B cell (primary cell): ENCODE measurements at places on chromosomes 7 and 10.
A peak's percentile ranks its signal among the peaks of the same experiment; 100 is the strongest.

- no peaks in the 10 kb centered on the region for H3K27me3 ChIP-seq
- peak; percentile 61 for DNase-seq
- H3K27ac ChIP-seq: no peak overlapping the region
- no peak overlapping the region for H3K4me3 ChIP-seq
- H3K4me1 ChIP-seq: peaks cover 4% of the 10 kb centered on the region
Observed at GRCh38 chr10:60114765-60115586, 208.6 kb upstream of the CCDC6 start.

DNA sequence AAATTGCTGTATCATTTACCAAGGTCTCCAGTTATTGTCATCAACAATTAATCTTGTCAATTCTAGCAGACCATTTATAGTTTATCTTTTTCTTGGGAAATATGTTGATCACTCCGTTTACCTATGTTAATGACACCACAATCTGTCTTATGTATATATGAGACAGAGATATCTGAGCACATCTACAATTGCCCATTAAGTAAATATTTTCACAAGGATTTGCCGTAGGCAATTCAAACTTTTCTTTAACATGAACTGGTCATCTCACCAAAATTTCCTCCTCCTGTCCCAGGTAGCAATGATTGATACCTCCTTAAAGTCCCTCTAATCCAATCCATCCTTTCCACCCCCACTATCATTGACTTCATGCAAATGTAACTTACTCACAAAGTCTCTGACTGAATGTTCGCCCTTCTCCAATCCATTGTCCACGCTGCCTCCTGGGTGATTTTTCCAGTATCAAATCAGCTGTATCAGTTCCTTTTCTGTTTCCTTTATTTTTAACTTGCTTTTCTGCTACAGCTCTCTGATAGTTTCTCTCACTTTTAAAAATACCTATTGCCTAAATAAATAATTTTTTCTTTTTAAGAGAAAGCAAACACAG lies 138.3 kb downstream of the GNAT3 start:
- H3K27me3 ChIP-seq: no peaks in the 10 kb centered on the region
- no peaks in the 10 kb centered on the region for H3K4me1 ChIP-seq
- no peak for DNase-seq
- H3K4me3 ChIP-seq: no peak overlapping the region
- no peak overlapping the region for H3K27ac ChIP-seq
- no peaks in the 10 kb centered on the region for H3K36me3 ChIP-seq

GRCh38 chr10:12769323-12770044 lies 232.0 kb downstream of the CCDC3 start:
- no peak for DNase-seq
- H3K36me3 ChIP-seq: peaks cover 5% of the 10 kb centered on the region
- no peak overlapping the region for H3K4me3 ChIP-seq
- H3K4me1 ChIP-seq: no peaks in the 10 kb centered on the region

GRCh38 chr10:101056365-101057151 lies 5.2 kb upstream of the KAZALD1 start:
- H3K4me3 ChIP-seq: no peak overlapping the region
- no peaks in the 10 kb centered on the region for H3K27me3 ChIP-seq
- no peak overlapping the region for H3K27ac ChIP-seq
- H3K4me1 ChIP-seq: peaks cover 16% of the 10 kb centered on the region

- no peaks in the 10 kb centered on the region for H3K27me3 ChIP-seq
- no peak overlapping the region for H3K27ac ChIP-seq
- H3K4me1 ChIP-seq: no peaks in the 10 kb centered on the region
- no peaks in the 10 kb centered on the region for H3K36me3 ChIP-seq
Observed at GRCh38 chr10:133056651-133057178, 31.0 kb upstream of the ADGRA1 start.

GRCh38 chr7:13179775-13180523 lies 492.5 kb downstream of the ARL4A start:
- H3K4me3 ChIP-seq: no peak overlapping the region
- no peaks in the 10 kb centered on the region for H3K27me3 ChIP-seq
- no peak overlapping the region for H3K27ac ChIP-seq
- DNase-seq: no peak
- H3K4me1 ChIP-seq: no peaks in the 10 kb centered on the region

- H3K4me1 ChIP-seq: no peaks in the 10 kb centered on the region
- H3K4me3 ChIP-seq: no peak overlapping the region
- DNase-seq: no peak
- no peaks in the 10 kb centered on the region for H3K36me3 ChIP-seq
Observed at GRCh38 chr7:19470031-19470430, 238.8 kb downstream of the POLR1F start.

DNA sequence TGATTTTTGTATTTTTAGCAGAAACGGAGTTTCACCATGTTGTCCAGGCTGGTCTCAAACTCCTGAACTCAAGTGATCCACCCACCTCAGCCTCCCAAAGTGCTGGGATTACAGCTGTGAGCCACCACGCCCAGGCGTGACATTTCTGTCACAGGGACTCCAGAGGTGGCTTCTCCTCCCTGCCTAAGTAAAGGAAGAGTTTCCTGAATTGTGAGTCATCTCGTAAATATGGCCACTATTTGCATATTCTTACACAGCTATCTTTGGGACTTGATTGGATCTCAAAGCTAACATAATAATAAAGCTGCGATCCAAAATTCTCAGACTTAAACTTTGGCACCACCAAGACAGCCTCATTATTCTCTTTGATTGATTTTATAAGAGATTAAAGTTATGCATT lies 50.1 kb downstream of the ADARB2 start:
- DNase-seq: no peak
- H3K27me3 ChIP-seq: peaks cover 2% of the 10 kb centered on the region
- no peaks in the 10 kb centered on the region for H3K36me3 ChIP-seq
- no peak overlapping the region for H3K27ac ChIP-seq
- H3K4me1 ChIP-seq: no peaks in the 10 kb centered on the region

DNA sequence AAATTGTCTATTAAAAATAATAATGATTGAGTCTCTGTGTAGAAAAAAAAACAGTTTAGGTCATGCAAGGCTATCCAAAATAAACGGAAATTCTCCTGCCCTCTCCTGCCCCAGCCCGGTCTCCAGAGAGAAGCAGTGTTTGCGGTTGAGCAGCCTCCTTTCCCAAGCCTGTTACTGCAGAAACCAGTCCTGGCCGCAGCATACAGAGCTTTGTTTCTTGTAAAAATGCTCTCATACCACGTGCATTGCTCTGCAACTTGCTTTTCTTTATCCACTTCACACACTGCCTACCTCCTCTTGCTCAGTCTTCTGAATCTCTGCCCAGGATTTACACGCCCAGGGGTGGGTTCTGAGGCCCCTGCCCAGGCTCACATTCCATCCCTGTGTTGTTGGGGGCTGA lies 34.4 kb upstream of the CUL1 start:
- no peak overlapping the region for H3K4me3 ChIP-seq
- H3K27me3 ChIP-seq: no peaks in the 10 kb centered on the region
- no peaks in the 10 kb centered on the region for H3K36me3 ChIP-seq
- no peak overlapping the region for H3K27ac ChIP-seq
- no peaks in the 10 kb centered on the region for H3K4me1 ChIP-seq
- no peak for DNase-seq

DNA sequence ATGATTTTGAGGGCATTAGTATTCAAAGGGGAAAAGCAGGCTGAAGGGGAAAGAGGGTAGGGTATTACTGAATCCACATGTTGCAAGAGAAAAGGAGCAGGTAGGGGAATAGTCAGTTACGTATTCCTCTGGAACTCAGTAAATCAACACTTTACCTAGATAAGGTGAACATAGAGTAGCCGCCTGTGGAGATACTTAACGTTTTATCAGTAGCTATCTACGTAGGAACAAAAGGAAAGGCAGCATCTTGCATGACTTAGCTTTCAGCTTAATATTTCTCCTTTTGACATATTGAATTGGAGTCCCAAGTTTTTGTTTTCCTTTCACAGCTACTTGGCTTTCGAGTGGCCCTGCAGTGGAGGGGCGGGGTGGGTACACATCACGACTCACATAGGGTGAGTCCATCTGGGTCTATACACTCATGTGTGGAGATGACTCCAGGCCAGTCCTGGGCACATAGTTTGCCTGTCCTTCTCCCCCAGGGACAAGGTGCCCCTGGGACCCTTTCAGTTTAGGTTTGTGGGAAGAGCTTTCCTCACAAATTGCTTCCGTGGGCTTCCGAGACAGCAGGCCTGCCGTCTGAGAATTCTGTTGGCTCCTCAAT lies 48.1 kb downstream of the CCNY start:
- no peak overlapping the region for H3K4me3 ChIP-seq
- DNase-seq: no peak

GRCh38 chr10:31359979-31360378 lies 41.0 kb downstream of the ZEB1 start:
- H3K4me3 ChIP-seq: no peak overlapping the region
- H3K36me3 ChIP-seq: peaks cover 2% of the 10 kb centered on the region
- peaks cover 7% of the 10 kb centered on the region for H3K4me1 ChIP-seq

GRCh38 chr7:92631850-92632487 lies 41.8 kb upstream of the FAM133B start:
- no peak for DNase-seq
- H3K4me1 ChIP-seq: peaks cover 6% of the 10 kb centered on the region
- H3K4me3 ChIP-seq: no peak overlapping the region
- H3K36me3 ChIP-seq: peaks cover 3% of the 10 kb centered on the region
- no peaks in the 10 kb centered on the region for H3K27me3 ChIP-seq

GRCh38 chr7:132436121-132436520 lies 140.1 kb downstream of the PLXNA4 start:
- peaks cover 4% of the 10 kb centered on the region for H3K27me3 ChIP-seq
- no peaks in the 10 kb centered on the region for H3K4me1 ChIP-seq
- H3K4me3 ChIP-seq: no peak overlapping the region
- DNase-seq: no peak
